Pancreas (tissue), 10 donors: ENCODE measurements at places on chromosomes 4 and X.

DNA sequence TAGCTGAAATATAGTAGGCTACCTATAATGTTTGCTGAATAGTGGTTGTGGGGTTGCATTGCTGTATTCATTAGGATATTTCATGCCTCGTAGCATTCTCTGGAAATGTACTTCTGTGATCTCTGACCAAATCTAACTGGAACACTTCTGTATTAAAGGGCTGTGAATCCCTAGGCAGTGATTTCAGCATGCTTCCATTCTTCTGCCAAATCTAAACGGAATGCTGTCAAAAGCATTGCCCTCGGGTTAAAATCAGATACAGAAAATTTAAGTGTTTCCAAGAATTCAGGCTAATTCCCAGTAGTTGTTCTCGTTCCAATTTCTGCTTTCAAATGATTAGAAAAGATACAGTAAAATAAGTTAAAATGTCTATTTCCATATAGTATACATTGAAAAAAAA is 1847.5 kb upstream of the IGFBP7 start:
- DNase-seq: no peak

- DNase-seq: peak; percentile 41
Measured at GRCh38 chrX:103533511-103534216, 14.4 kb upstream of the RAB40A start.

DNA sequence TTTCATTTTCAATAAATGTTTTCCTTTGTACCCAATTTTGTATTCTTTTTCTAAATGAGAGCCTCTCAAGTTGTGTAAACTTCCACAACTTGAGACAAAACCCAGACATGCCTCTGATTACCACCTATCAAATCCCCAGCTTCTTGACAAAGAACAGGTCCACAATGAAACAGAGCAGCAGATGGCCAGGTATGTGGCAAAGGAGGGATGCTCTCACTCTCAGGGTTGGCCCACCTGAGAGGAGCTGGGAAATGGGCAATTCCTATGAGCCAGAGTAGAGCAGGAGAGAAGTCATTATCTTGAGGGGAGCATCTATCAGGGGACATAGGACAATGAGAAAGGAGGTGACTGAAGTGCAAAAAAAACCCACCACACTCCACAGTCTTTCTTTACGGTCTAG is 273.5 kb upstream of the FAM241A start:
- DNase-seq: no peak

DNA sequence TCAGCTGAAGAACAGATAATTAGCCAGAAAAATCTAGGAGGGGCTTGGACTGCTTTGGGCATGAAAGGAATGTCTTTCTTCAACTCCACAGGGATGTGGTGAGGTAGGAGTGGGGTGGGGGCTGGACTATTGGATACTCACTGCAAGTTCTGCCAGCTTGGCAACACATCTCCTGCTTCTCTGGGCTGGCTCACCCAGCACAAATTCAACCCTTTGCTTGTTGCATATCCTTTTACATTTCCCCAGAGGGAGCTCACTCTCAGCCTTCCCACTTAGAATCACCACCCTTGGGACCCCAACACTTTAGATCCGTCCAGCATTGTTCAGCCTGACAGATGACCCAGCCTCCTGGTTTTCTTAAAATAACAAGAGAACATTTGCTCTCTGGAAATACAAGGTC is 120.6 kb downstream of the KDR start:
- no peak for DNase-seq

DNA sequence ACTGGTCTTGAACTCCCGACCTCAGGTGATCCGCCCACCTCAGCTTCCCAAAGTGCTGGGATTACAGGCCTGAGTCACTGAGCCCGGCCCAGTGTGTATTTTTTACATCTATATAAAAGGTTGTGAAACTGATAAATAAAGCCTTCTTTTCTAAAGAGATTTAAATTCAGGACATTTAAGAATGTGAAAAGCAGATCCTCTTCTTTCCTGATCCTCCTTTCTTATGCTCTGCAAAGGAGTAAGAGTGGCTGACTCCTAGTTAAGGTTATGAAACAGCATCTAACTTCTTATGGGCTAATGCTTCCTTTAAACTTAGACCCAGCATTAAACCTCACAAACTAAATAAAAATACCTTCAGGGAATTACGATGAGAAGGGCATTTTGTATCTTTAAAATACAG is 197.7 kb upstream of the MAB21L2 start:
- no peak for DNase-seq

DNA sequence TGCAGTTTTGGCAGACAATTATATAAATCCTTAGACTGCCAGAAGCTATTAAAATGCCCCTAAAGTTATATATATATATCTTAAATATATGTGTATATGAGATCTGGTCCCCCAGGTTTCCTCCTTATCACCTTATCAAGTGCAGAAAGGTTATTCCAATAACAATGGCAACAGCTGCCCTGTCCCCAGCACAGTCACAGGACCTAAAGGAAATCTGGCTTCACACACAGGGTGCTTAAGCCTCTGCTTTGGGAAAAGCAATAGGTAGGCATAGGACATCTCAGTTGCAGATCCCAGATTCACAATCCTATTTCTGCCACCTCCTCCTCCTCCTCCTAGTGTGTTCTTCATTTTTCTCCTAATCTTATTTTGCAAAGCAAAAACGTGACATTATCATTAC is 5.8 kb downstream of the SLC25A53 start:
- no peak for DNase-seq

GRCh38 chr4:41935652-41936021 is 408 bp downstream of the TMEM33 start:
- DNase-seq: no peak

GRCh38 chr4:5921981-5922380 is 29.1 kb upstream of the CRMP1 start:
- DNase-seq: no peak

DNA sequence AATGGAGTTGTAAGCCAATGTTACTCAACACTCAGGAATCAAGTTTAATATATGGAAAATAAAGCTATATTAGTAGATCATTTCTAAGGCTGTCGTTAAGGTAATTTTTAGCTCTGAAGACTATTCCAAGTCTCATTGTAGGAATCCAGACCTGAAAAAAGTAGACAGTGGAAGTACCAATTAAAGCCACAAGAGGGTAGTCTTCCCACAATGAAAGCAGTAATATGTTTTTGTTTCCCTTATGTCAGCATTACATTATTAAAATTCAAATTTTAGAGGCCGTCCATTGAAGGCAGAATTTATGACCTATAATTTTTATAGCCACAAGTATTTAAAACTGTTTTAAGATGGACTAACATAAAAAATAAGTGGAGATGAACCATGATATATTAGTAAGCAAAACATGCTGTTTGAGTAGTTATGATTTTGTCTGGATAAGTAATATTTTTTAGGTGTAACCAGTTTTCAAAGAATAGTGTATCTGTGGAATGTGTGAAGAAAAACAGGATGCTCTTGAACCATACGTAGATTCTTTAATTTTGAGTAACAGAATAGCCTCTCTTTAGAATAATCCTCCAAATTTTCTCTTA is 372.6 kb upstream of the TECRL start:
- DNase-seq: no peak

DNA sequence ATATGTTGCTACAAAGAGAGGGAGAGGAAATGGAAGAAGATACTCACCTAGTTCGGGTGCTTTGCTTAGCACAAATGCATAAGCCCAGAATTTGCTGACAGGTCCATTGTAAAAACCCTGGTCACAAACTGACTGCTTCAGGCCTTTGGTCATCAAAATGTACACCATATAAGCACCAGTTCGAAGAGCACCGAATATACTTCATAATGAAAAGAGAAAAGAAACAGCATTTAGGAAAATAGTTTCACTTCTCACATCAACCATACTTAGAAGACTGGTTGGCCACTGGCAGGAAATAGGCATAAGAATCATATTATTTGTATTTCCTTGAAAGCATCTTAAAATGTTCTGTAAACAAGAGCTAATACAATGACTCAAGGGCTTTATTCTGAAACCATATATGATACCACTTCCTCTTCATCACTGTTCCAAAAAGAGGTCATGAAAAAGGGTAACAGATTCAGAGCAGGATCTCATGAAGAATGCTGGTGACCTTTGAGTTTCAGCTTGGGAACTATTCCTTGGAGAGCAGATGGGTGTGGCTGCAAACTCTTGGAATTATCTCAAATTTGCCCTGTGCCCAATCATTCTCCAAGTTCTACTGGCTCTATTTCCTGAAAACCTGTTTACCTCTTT is 138.7 kb downstream of the ELOVL6 start:
- no peak for DNase-seq

DNA sequence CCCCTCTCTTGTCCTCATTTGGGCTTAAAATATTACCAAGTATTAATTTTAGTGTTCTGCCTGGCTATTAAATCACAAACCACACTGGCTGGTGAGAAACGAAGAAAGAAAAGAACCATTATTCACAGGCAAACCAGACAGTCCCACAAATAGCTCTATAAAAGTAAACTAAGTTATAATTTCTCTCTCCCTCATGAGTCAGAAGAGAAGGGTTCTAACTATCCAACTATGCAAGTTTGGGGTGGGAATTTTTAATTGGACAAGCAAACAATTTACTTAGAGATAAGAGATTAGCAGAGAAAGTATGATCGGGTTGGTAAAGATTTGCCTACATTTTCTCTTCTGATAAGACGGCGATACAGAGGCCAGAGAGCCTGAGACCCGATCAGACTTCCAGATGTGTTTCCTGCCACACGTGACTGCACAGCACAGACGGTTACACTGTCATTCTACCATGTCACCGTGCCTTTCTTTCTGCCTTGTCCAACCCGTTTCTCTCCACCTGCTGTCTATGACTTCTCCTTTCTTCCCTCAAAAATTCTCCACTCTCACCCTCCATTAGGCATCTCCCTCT is 52.3 kb downstream of the MEPE start:
- DNase-seq: no peak

GRCh38 chr4:110667670-110668069 is 44.8 kb upstream of the PITX2 start:
- DNase-seq: no peak
